ENCODE measurements at places on chromosomes 13 and 19. TPM values are rescaled to one million over a fixed set of nuclear protein-coding genes. Genes with fewer than 3 reads are reported as not detected.

GRCh38 chr13:24244802-24245201, 64.6 kb upstream of the C1QTNF9 start:
- DNase-seq, result no peak

DNA sequence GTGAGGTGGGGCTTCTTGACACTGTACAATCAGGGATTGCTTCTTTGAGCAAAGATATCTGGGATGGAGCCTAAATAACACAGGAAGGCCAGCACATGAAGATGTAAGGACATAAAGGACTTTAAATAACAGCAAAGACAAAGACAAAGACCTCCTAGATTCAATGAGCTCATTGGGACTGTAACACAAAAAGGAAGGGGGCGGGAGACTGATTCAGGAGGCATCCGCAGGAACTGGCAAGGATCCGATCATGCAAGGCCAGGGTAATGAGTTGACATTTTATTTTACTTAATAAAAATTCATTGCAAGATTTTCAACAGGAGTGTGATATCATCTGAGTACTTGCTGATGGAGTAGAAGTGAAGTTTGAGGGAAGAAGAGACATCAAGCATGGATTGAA, 121.5 kb downstream of the LHFPL6 start:
- no peak for DNase-seq

DNA sequence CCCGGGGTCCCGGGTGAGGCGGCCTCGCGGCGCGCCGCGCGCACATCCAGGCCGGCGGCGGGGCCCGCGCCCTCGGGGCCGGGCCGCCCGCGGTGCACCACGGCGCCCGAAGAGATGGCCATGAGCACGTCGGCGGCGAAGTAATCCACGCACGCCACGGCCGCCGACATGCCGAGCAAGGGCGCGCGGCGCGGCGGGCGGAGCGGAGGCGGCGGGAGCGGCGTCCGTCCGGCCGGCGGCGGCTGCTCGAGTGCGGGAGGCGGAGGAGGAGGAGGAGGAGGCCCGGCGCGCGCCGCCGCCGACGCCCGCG, at the start of gene KLF16:
Gene KLF16 (minus strand): TSS at position 252 of the 310 bp plus-strand sequence. CDS start 82 bp downstream, at position 170.
- no peak for DNase-seq

DNA sequence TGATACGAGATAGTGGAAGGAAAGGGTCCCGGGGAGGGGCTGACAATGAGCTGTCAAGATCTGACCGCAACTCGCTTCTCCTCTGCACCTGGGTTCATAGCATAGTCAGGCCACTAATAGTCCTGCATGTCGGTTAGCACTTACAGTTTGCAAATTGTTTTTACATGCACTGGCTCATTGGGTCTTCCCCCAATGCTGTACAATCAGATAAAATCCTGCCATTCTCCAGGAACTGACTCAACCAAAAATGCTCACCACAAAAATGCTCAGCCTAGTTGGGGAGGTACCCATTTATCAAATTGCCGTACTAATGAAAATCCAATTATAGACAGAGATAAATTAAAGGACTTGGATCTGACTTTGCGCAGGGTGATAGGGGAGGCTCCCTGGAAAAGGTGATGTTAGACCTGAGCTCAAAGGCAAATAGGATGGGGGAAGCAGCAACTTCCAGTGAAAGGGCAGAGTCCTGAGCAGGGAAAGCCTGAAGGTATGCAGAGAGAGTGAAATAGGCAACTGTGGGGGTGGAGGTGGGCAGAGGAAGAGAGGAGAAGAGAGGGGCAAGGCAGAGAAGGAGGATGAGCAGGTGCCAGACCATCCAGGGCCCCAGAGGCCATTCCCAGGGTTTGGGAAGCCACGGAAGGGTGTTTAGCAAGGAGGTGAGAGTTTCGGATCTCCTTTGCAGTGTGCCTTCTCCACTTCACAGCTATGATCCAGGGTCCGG, 326.1 kb upstream of the TSHZ3 start:
- DNase-seq, result no peak

Gene CCDC169
- total RNA-seq, result not detected

Measured in CD4-positive, CD25-positive, alpha-beta regulatory T cell (primary cell).